ENCODE measurements at places on chromosomes 2 and 18.

DNA sequence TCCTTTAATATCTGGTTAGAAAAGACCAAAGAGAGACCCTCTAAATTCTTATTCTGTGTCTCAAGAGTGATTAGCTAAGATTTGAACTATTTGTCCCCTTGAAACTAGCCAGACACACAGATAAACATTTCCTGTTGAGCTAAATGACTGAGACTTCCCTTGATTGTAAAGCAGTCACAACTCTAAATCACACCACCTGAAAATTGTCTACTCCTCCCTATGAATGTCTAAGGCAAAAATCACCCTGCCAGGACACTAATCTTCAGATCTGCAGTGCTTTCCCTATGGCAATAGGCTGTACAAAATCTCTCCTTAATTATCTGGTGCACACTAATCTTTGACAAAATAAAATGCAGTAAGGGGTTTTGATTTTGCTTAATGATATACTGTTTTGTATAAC is 200.5 kb upstream of the GULP1 start:
- DNase-seq = no peak

- DNase-seq = no peak
Measured at GRCh38 chr18:45007531-45007930, 326.8 kb downstream of the SETBP1 start.

- no peak for DNase-seq
Measured at GRCh38 chr2:137249463-137250130, 484.3 kb downstream of the THSD7B start.

DNA sequence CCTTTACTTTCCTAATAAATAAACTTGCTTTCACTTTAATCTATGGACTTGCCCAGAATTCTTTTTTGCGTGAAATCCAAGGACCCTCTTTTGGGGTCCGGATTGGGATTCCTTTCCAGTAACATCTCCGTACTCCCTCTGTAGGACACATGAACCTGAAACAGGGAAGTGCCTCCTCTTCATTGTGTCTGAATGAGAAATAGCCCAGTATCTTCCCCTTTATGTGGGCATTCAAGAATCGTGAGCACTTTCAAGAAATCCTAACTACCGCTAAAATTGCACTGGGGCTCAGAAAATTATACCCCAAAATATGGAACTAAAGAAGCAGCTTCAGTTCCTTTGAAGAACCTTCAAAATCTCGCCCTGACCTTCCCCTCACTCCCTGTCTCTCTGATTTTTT is 7.8 kb upstream of the POMC start:
- no peak for DNase-seq

DNA sequence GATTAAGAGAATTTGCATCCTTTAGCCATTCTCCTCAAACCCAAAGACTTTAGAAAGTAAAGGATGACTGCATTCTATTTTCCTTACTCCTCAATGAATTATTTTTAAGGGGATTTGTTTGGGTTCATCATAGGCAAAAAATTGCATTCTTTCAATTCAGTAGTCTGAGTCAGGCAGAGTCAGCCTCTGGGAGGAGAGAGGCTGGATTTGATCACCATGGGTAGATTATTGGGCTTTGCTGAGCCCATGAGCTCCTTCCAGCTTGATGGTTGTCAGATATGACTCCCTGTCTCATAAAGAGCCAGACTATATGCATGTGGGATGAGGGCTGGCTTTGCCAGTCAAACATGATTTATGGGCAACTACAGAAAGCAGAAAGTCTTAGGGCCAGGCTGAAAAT is 101.2 kb downstream of the KCNS3 start:
- no peak for DNase-seq

- no peak for DNase-seq
Measured at GRCh38 chr2:177254433-177255226, 9.9 kb downstream of the NFE2L2 start.

DNA sequence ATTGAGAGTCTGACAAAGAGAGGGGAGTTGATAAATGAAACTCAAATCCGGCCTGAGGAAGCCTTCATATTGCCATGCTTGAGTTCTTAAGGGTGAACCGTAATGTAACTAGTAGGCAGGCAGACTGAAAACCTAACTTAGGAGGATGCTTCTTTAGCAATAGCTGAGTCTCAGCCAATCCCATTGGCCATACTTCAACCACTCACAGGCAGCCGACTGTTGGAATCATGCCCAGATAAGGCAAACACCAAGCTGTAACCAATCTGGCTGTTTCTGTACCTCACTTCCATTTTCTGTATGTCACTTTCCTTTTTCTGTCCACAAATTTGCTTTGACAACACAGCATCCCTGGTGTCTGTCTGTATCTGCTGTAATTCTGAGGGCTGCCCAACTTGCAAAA is 39.5 kb downstream of the TPRKB start:
- DNase-seq = no peak

DNA sequence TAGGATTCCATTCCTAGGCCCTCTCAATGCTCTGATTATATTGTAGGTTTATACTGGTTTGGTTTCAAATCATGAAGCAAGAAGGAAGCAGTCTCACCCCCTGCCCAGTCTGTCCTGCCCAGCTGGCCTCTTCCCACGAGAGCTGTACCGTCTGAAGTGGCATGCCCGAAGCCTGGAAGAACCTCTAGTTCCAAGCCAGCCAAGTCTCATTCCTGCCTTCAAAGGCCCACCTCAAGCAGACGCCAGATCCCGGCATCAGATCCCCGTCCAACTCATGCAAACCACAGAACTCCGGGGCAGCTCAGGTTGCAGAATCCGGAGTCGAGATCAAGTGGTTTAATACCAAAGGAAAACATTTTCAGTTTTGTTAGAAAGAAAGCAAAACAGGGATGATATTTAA is 234.4 kb downstream of the LPIN1 start:
- no peak for DNase-seq

GRCh38 chr2:62663920-62664795 is 41.4 kb upstream of the EHBP1 start:
- DNase-seq = no peak

DNA sequence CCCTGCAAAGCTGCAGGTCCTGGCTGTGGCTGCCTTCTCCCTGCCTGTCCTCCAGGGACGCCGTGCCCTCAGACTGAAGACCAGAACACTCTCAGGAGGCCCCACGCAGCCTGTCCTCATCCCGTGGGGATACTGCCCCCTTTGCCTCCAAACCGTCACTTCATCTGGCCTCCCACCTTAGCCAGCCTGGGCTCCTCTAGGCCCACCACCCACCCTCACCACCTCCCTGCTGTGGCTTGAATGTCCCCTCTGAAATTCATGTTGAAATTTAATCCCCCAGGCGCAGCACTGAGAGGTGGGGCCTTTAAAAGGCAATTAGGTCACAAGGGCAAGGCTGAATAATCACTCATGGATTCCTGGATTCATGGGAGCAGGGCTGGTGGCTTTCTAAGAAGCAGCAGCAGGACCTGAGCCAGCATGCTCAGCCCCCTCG is 198.2 kb downstream of the SEPTIN10 start:
- DNase-seq = no peak

DNA sequence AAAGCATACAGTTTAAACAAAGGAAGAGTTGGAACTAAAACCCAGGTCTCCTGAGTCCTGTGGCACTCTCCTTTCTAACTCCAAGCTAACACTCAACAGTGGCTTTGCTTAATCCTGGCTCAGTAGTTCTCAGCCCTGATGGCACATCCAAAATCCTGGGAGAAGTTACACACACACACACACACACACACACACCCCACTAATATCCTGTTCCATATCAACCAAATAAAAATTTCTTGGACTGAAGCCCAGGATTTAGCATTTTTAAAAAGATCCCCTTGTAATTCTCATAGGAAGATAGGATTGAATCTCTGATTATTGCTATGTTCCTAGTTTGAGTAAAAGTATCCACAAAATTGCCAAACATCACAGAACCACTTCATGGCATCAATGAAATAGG is 136.1 kb upstream of the RIOK3 start:
- DNase-seq = no peak

- no peak for DNase-seq
Measured at GRCh38 chr2:46315103-46315890, 18.1 kb downstream of the EPAS1 start.

DNA sequence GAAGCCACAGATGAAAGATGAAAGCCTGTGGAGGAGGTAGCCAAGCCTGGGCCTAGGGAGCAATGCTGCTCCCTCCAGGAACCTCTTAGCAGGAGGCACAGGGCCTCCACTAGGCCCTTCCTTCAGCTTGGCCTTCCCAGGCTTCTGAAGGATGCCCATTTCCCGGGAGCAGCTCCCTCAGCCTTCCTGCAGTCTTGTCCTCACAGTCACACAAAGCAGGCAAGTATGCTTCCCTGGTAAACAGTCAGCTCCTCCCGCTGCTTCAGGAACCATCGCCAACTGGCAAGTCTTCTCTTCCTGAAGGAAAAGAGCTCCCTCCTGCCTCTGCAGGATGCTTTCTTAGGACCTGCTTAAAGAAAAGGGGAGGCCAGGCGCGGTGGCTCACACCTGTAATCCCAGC is 53.2 kb downstream of the SMAD7 start:
- DNase-seq = no peak

Data from CD4-positive, alpha-beta T cell treated with Interleukin-6 for 4 hours (primary cell).